Astrocyte of the hippocampus (primary cell): ENCODE measurements at places on chromosomes 12 and 14.
A peak's percentile ranks its signal among the peaks of the same experiment; 100 is the strongest.

- peak; percentile 86 for DNase-seq
Measured at GRCh38 chr12:113862590-113863454, 103.3 kb downstream of the RBM19 start.

GRCh38 chr12:123142921-123143735, 7.8 kb downstream of the PITPNM2 start:
- peak; percentile 51 for DNase-seq

GRCh38 chr12:92726850-92727249, 24.1 kb downstream of the PLEKHG7 start:
- no peak for DNase-seq

GRCh38 chr14:74684434-74684833, 28.4 kb downstream of the AREL1 start:
- DNase-seq, result no peak

- DNase-seq, result peak; percentile 45
Measured at GRCh38 chr12:41190338-41190737, 2.2 kb downstream of the PDZRN4 start.

DNA sequence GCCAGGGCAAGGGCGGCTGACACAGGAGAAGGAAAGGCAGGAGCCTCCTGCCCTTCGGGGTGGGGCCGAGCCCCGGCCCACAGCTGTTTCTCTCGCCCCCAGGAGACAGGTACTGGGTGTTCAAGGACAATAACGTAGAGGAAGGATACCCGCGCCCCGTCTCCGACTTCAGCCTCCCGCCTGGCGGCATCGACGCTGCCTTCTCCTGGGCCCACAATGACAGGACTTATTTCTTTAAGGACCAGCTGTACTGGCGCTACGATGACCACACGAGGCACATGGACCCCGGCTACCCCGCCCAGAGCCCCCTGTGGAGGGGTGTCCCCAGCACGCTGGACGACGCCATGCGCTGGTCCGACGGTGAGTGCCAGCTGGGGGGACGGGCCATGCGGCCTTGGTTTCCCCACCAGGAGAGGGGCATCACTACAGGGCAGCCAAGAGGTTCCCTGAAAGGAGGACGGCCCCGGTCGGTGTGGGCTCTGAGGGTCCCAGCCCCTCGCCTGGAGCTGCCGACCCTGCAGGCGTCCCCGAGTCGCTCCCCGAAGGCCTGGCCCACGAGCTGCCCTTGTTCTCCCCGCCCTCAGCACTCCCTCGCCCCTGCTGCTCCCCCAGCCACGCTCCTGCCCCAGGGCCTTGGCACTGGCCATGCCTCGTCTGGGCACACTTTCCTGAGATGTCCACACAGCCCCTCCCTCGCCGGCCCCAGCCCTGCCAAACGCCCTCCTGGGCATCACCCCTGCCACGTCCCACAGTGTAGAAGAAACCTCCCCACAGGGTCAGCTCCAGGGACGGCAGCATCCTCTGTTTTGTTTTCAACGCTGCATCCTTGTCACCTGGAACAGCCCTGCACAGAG, 21.7 kb downstream of the MMP17 start:
- no peak for DNase-seq

GRCh38 chr12:41250748-41251147, 62.6 kb downstream of the PDZRN4 start:
- DNase-seq, result peak; percentile 74

- no peak for DNase-seq
Measured at GRCh38 chr12:98388126-98388525, 127.3 kb upstream of the TMPO start.

DNA sequence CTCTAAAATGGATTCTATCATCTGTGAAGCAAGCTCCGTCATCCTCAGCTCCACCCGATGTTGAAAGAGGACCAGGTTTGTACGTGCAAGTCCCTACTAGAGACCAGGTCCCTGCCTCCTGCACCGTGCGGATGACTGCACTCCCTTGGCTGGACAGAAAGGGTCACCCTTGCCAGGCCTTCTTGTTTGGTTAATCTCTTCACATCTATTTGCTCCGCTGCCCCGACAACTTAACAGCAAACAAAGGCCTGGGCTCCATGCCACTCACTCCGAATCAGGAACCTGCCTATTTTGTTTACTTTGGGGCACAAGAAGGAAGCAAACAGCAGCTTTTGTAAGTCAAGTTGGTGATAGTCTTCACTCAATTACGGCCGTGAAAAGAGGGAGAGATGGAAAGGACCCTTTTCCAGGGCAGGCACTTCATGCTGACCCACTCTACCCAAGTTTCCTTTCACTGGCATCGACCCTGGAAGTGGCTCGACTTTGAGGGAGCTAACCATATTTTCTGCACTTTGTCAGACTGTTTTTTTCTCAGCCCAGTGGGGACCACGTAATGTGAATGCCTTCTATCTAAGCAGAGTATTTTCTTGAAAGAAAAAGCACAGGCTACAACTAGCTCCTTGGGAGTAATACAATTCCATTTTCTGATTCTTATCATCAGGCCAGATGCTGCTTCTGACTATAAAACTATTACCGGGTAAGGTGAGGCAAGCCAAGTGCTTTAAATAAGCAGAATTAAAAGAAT, 202.6 kb downstream of the FOXN3 start:
- DNase-seq, result peak; percentile 83

DNA sequence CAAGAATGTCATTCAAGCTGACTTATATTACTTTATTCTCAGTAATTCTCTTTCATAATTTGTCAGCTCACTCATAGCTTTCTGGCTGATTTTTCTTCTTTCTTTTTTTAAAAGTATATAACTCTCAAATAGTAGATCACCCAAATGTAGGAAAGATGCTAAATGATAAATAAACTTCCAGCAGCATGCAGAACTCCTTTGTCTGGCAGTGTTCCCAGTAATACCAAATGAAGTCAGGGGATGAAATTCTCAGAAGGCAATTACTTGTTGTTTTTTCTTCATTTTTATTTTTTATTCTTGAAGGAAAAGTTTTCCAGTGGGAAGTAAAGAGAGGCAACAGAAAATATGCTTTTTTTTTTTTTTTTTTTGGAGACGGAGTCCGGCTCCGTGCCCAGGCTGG, 133.3 kb upstream of the SLCO1C1 start:
- DNase-seq, result peak; percentile 10

GRCh38 chr12:118979763-118980406, 1.5 kb upstream of the SRRM4 start:
- peak; percentile 33 for DNase-seq

DNA sequence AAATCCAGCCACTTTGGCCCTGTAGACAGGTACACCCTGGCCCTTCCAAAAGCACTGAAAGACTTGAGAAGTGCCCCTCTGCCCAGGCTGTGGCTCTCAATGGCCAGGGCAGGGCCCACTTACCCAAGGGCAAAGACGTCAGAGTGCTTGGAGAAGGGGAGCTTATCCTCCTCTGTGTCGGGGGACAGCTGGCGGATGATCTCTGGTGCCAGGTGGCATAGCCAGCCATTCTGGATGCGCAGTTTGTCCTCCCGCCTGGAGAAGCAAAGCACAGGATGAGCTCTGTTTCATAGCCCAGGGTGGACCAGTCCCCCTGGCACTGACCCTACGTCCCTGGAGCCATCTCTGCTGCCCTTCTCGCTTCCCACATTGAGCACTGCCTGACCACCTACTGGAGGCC, 114.9 kb upstream of the NOS1 start:
- no peak for DNase-seq

- DNase-seq, result no peak
Measured at GRCh38 chr12:69881771-69882170, 56.7 kb downstream of the MYRFL start.

DNA sequence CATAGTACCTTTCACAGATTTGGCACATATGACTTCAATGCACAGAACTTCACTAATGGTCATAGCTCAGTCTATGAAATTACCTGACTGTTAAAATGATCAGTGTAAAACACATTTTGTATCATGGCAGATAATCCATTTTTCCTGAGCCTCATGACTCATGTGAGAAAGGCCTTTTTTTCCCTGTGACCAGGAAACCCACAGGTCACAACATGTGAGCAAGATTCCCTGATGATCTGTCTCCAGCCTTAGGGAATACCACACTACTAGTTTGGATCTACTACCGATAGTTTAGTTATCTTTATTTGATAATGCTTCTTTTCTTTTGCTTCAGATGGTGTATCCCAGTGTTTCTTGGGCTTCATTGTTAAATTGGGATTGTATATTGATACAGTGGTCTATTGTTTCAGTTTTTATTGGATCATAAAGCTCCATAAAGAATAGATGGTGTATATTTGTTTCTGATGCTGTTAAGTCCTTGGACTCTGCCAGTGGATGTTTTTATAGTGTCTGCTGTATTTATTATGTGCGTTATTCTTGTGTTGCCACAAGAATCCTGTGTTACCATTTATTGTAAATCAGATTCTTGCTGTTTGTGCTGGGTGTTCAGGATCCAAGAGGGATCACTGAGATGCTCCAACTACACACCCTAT, 248.7 kb upstream of the PELI2 start:
- no peak for DNase-seq

- DNase-seq, result peak; percentile 74
Measured at GRCh38 chr14:73725116-73726024, 11.2 kb upstream of the PNMA1 start.

- DNase-seq, result no peak
Measured at GRCh38 chr14:93587330-93587729, 156.6 kb downstream of the UNC79 start.

GRCh38 chr14:85415015-85415712, 114.8 kb upstream of the FLRT2 start:
- DNase-seq, result peak; percentile 74

- no peak for DNase-seq
Measured at GRCh38 chr12:99567072-99567471, 80.5 kb upstream of the GARIN6 start.

- no peak for DNase-seq
Measured at GRCh38 chr12:14803830-14804160, 325 bp downstream of the C12orf60 start.

GRCh38 chr12:57215668-57216013, 953 bp upstream of the NXPH4 start:
- DNase-seq, result peak; percentile 46

GRCh38 chr12:24360057-24360456, 410.6 kb upstream of the SOX5 start:
- DNase-seq, result no peak

DNA sequence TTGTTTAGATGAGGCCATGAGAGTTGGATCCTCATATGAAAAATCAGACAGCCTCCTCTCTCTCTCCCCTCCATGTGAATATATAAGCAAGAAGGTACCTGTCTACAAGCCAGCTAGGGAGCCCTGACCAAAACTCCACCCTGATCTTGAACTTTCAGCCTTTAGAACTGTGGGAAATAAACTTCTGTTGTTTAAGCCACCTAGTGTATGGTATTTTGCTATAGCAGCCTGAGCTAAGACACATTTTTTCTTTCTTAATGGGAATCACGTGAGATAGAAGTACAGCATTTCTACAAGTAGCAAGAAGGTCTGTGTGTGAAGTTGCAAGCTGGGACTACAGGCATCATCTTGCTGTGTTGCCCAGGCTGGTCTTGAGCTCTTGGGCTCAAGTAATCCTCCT, 16.3 kb upstream of the ABHD12B start:
- DNase-seq, result no peak

GRCh38 chr14:45070215-45070614, 13.7 kb upstream of the PRPF39 start:
- no peak for DNase-seq

DNA sequence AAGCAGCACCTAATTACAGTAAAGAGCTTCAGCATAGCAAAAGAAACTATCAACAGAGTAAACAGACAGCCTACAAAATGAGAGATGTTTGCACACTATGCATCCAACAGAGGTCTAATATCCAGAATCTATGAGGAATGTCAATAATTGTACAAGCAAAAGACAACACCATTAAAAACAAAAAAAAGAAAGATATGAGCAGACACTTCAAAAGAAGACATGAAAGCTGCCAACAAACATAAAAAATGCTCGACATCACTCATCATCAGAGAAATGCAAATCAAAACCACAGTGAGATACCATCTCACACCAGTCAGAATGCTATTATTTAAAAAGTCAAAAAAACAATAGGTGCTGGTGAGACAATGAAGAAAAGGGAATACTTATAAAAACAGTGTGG, 273.1 kb downstream of the TMTC2 start:
- DNase-seq, result no peak

- no peak for DNase-seq
Measured at GRCh38 chr12:4626543-4626942, 22.3 kb downstream of the AKAP3 start.

DNA sequence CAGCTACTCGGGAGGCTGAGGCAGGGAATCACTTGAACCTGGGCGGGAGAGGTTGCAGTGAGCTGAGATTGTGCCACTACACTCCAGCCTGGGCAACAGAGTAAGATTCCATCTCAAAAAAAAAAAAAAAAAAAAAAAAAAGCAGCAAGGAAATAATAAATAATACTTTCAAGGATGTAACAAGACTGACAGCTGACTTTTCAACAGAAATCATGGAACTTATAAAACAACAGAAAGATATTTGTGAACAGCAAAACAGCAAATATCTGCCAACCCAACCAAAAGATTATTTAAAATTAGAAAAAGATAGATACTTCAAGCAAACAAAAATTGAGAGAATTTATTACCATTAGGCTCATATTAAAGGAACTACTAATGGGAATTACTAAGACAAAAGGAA, 115.1 kb downstream of the TSHR start:
- DNase-seq, result no peak

DNA sequence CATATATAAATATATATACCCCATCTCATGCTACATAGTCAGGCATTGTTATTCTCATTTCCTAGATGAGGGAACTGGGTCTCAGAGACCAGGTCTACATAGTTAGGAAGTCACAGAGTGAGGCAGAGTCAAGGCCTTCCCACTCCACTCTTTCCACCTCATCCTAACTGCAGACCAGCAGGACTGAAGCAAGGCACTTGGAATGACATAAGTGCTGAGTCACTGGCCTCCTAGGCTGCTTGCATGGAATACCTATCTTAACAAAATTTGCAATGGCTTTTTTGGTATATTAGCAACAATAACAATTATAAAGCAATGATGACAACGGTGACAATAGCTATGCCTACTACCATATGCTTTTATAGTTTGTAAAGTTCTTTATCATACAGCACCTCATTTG, 5.4 kb upstream of the ANO4 start:
- peak; percentile 66 for DNase-seq

DNA sequence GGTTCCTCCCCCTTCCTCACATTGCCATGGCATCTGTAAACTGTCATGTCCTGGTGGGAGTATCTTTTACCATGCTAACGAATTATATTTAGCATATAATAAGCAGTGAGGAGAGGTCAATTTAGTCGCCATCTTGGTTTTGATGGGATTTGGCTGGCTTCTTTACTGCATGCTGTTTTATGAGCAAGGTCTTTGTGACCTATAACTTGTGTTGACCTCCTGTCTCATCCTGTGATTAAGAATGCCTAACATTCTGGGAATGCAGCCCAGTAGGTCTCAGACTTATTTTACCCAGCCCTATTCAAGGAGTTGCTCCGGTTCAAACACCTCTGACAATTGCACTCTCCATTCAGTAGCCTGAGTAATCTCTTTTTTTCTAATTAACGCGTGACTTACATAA, 2.1 kb upstream of the EIF4B start:
- DNase-seq, result no peak

GRCh38 chr12:109182041-109182839, 65.9 kb downstream of the ACACB start:
- peak; percentile 18 for DNase-seq

DNA sequence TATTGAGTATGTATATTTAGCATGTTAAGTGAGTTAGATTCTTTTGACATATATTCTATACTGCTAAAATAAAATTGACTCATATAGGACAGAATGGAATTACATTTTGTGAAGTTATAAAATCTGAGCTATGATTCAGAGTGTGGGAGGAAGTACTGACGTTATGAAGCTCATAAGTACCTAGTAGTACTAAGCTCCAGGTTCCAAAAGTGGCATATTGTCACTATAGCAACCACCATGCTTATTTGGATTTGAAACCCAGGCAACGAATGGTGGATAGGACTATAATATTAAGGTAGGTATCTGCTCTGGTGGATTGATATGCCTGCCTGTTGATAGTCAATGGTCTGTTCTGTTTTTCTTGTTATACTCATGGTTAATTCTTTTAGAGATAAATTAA, 2.2 kb upstream of the FBXO33 start:
- no peak for DNase-seq
